ENCODE measurements at places on chromosomes 16 and 17. TPM values are rescaled to one million over a fixed set of nuclear protein-coding genes. Genes with fewer than 3 reads are reported as not detected.

GRCh38 chr16:13835387-13835786, 84.6 kb upstream of the ERCC4 start:
- H3K4me3 ChIP-seq: no peak overlapping the region
- DNase-seq: no peak
- no peaks in the 10 kb centered on the region for H3K36me3 ChIP-seq
- H3K27ac ChIP-seq: no peak overlapping the region
- peaks cover 13% of the 10 kb centered on the region for H3K27me3 ChIP-seq
- H3K4me1 ChIP-seq: no peaks in the 10 kb centered on the region

- no peak overlapping the region for H3K27ac ChIP-seq
- no peak for DNase-seq
- H3K27me3 ChIP-seq: no peaks in the 10 kb centered on the region
- peaks cover 55% of the 10 kb centered on the region for H3K4me1 ChIP-seq
Measured at GRCh38 chr17:80647746-80648145, 103.1 kb downstream of the RPTOR start.

DNA sequence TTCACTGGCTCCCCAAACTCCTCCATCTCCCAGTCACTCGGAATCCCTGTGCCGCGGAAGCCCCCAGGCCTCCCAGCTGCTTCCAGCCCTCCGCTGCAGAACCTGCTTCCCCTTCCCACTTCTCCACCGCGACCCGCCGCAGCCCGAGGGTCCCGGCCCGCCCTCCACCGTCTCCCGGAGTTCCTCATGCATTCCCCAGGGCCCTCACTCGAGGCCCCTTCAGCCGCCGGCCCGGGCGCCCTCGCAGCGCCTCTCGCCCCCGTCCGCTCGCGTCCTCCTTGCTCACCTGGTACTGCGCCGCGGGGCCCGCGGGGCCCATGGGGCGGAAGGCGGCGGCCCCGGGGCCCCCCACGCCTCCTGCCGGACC, 329 bp downstream of the SMARCD2 start:
- H3K4me1 ChIP-seq: peaks cover 31% of the 10 kb centered on the region
- no peak for DNase-seq
- no peaks in the 10 kb centered on the region for H3K27me3 ChIP-seq
- H3K36me3 ChIP-seq: no peaks in the 10 kb centered on the region

GRCh38 chr16:31009894-31010584, 399 bp downstream of the STX1B start:
- no peaks in the 10 kb centered on the region for H3K36me3 ChIP-seq
- peaks cover 12% of the 10 kb centered on the region for H3K27me3 ChIP-seq
- no peak for DNase-seq
- H3K27ac ChIP-seq: no peak overlapping the region
- H3K4me1 ChIP-seq: peaks cover 17% of the 10 kb centered on the region

CCL3 gene
- total RNA-seq: not detected

HOXB8 gene
- total RNA-seq: not detected

MAF gene
- 15.8 TPM for total RNA-seq

- H3K4me1 ChIP-seq: peaks cover 4% of the 10 kb centered on the region
- DNase-seq: no peak
- H3K27me3 ChIP-seq: no peaks in the 10 kb centered on the region
- no peak overlapping the region for H3K4me3 ChIP-seq
- no peak overlapping the region for H3K27ac ChIP-seq
Measured at GRCh38 chr16:19583665-19584300, 28.3 kb downstream of the VPS35L start.

KCNJ12 gene
- 2.8 TPM for total RNA-seq

DNA sequence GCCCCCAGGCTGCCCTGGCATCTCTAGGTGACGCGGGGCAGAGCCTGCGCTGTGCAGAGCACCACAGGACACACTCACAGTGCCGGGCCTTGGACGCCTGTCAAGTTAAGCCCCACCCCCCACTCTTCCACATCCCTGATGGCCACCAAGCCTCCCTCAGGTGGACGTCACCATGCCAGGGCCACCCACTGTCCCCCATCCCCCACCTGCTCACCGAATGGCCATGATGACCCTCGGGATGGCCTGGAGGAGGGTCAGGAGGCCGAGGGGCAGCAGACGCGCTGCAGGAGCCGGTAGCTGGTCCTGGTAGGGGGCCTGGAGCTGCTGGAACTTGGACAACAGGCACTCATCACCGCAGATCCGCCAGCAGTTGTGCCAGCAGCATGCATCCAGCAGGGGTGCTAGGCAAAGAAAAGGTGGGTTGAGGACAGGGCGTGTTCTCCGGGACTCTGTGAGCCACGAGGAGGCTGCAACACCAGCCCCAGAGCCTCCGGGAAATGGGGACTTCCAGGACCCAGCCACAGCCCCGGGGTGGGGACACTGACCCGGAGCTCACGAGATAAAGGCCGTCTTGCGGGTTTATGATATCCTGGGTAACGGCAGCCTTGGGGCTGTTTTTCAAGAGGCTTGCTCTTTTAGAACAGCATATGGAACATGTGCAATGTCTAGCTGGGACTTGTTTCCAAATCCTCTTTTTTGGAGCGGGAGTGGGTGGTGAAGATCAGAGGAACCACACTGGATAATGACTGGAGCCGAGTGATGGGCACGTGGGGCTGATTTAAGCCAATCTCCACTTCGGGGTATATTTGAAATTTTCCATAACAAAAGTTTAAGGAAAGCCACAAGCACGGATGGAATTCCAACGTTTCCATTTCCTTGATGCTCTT, 11.4 kb downstream of the C16orf95 start:
- peak; percentile 88 for DNase-seq
- H3K4me3 ChIP-seq: no peak overlapping the region
- H3K27me3 ChIP-seq: no peaks in the 10 kb centered on the region
- H3K4me1 ChIP-seq: no peaks in the 10 kb centered on the region

- no peak for DNase-seq
- H3K4me1 ChIP-seq: no peaks in the 10 kb centered on the region
- no peak overlapping the region for H3K27ac ChIP-seq
- no peaks in the 10 kb centered on the region for H3K36me3 ChIP-seq
- H3K4me3 ChIP-seq: no peak overlapping the region
Measured at GRCh38 chr17:48498164-48498850, 32.5 kb downstream of the HOXB1 start.

- H3K36me3 ChIP-seq: no peaks in the 10 kb centered on the region
- no peak for DNase-seq
- H3K27ac ChIP-seq: no peak overlapping the region
- peaks cover 10% of the 10 kb centered on the region for H3K4me1 ChIP-seq
- no peaks in the 10 kb centered on the region for H3K27me3 ChIP-seq
Measured at GRCh38 chr17:17757956-17758845, 76.9 kb downstream of the RAI1 start.

Data from chondrocyte (in vitro differentiated cells).